Neural progenitor cell (in vitro differentiated cells): ENCODE measurements at places on chromosomes 6 and 20.

- no peak for DNase-seq
Measured at GRCh38 chr6:40164345-40164755, 230.1 kb upstream of the MOCS1 start.

GRCh38 chr6:20260360-20260759 lies 48.1 kb upstream of the MBOAT1 start:
- no peak for DNase-seq

GRCh38 chr6:121879149-121879548 lies 443.7 kb downstream of the GJA1 start:
- no peak for DNase-seq

DNA sequence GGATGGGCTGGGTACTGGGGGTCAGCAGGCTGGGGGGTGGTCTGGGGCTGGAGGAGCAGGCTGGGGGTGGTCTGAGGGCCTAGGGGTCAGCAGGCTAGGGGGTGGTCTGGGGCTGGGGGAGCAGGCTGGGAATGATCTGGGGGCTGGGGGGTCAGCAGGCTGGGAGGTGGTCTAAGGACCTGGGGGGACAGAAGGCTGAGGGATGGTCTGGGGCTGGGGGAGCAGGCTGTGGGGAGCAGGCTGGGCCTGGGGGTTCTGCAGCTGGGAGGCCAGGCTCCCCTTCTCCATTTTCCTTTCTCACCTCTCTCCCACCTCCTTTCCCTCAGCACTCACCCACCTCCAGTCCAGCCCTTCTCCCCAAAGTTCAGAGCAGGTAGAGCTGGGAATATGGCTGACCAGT lies 114.2 kb downstream of the PSMB1 start:
- no peak for DNase-seq

DNA sequence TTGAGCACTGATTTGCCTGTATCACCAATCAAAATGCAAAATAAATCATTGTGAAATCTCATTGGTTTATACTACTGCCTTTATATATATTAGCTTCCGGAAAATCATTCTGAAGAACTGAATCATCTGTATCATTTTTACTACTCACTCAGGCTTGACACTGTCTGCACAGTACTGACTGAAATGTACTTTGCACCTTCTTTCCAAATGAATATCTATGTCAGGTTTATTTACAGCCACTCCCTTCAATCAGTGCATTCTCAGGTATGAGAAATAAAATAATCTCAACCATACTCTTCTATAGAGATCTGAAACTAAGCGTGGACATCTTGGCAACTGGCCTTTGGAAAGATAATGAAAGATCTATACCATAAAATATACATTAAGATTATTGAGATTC lies 2.7 kb downstream of the KHDRBS2 start:
- DNase-seq, result no peak

DNA sequence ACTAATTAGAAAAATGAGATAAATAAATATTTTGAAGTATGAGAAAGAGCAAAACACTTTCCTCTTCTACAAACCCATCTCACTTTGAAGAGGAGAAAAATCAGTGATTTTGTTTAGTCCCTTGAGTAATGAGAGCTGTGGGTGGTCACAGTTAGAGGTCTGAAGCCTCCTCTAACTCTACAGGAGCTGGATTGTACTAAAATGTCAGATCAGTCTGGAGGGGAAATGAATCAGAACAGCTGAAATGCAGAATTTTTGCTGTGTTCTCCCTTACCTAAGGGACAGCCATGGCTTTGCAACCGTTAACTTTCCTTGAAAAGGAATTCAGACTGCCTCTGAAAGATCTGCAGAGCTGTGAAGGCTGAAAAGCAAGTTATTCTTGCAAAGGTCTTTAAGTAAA lies 11.4 kb upstream of the RFPL4B start:
- no peak for DNase-seq

DNA sequence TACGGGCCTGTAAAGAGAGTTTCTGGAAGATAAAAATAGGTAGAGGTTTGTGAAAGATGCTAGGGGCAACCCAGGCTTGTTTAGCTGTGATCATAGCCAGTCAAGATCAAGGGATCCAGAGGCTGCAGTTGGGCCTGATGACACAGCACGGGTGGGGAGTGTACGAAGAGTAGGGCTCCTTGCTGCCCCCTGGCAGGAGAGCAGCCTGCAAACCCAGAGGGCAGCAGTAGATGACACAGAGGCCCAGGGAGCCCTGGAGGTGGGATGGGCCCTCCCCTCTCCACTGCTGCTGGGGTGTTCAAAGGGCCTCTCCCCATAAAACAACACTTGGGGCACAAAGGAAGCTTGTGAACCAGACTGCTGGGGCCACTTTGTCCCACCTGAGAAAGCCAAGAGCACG lies 47.2 kb downstream of the VEGFA start:
- DNase-seq, result peak; percentile 40

DNA sequence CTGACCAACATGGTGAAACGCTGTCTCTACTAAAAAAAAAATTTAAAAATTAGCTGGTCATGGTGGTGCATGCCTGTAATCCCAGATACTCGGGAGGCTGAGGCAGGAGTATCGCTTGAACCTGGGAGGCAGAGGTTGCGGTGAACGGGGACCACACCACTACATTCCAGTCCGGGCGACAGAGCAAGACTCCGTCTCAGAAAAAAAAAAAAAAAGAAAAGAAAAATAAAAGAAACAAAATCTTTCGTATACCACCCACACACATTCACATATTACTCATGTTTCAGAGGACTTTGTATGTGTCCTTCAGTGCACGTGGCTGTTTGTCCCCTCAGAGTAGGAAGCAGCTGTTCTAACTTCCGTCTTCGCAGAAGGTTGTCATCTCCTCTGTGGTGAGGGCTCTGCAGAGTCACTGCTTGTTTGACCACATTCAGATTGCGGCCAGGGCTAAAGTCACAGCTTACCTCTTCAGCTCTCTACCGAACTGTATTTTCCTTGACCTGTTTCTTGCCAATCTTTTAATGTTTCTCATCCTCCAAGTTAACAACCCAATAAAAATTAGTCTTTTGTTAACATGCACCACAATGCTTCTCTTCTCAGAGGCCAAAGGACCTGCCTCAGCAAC lies 36.6 kb upstream of the HIVEP1 start:
- no peak for DNase-seq

GRCh38 chr6:17536586-17536985 lies 63.5 kb upstream of the FAM8A1 start:
- no peak for DNase-seq

- DNase-seq, result no peak
Measured at GRCh38 chr6:113060664-113061063, 713.5 kb downstream of the RFPL4B start.

DNA sequence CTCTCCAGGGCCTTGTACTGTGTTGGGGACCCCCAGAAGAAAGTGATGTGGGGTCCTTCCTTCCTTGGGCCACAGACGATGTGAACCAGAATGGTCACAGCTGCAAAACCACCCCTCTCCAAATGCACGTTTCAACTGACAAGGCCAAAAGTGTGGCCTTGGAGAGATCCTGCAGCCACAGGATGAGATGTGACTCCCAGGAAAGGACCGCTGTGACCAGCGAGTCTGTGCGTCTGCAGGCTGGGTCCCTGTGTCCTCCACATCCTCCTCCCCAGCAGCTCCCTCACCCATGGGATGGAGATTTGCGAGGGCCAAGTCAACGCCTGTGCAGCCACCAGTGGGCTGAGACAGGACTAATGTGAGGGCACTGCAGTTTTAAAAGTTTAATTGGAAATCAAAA lies 247.0 kb downstream of the ERMARD start:
- no peak for DNase-seq
